ENCODE measurements at places on chromosomes 3 and 15.

DNA sequence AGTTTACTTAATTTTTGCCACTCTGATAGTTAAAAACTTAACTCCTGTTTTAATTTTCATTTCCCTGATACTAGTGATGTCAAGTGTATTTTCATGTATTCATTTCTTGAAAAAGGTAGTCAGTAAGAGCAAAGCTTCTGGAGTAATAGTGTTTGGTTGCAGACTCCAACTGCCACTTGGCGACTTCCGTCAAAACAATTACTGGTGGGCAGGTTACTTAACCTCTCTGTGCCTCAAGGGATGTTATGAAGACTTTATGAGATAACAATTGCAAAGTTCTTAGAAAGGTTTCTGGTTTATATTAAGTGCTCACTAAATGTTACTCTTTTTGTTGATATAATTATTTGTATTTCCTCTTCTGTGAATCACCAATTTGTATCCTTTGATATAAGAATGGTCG is 129.7 kb downstream of the NFKBIZ start:
- DNase-seq, result no peak

GRCh38 chr3:157238457-157238856 is 78.5 kb upstream of the CCNL1 start:
- DNase-seq, result no peak

DNA sequence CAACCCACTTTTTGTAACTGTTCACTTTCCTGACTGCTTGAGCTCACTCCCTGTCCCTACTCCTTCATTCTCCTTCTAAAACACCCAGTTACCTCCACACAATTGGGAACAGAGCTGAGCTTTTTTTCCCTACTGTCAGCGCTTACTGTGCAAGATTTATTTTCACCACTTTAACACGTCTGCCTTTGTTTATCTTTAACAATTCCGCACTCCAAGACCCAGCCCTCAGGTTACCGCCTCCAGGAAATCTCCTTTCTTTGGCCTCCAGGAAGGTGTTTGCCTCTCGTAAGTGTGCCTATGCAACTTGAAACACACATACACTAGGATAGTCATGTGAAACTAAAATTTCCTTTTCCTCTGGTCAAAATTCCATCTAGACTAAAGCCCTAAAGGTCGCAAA is 271.9 kb upstream of the TPRG1 start:
- no peak for DNase-seq

GRCh38 chr3:190258634-190259033 is 63.6 kb downstream of the CLDN1 start:
- DNase-seq, result no peak

- DNase-seq, result no peak
Observed at GRCh38 chr3:94162700-94163099, 99.8 kb downstream of the NSUN3 start.

GRCh38 chr3:54131890-54132289 is 9.5 kb downstream of the CACNA2D3 start:
- no peak for DNase-seq
